ENCODE measurements at places on chromosomes 11 and 22.

- no peak for DNase-seq
These were observed 13.5 kb downstream of the CHKA start for GRCh38 chr11:68107689-68108088.

GRCh38 chr22:42587588-42588175, 27.0 kb downstream of the POLDIP3 start:
- DNase-seq, result no peak

DNA sequence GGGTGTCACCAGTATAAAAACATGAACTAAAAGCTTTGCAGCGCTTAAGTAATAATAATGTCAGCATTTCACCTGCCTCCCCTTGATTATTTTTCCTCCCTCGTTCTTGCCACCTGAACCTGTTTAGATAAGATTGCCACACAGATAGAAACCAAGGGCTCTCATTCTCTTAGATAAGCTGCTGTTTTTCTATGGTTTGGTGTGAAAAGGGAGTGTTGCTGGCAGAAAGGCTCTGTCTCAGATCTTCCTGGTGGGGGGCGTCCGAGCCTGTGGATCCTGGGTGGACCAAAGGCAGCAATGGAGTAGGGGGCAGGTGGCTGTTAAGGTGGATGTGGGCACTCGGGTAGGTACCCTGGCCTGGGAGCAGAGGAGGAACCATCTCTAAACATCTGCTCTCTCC, 147.5 kb downstream of the ST3GAL4 start:
- no peak for DNase-seq

DNA sequence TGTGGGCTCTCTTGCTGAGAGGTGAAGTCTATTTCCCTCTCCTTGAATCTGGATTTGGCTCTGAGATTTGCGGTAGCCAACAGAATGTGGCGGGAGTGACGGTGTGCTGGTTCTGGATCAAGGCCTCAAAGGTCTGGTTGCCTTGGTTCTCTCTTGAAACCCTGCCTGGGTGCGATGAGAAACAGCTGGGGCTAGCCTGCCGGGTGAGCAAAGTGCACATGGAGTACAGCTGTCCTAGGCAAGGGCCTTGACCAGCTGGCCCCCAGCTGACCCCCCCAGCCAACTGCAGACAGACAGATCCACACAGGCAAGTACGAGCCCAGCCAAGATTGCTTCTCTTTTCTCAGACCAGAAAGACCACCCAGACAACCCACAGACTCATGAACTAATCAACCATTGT, 10.8 kb downstream of the SUN2 start:
- no peak for DNase-seq

DNA sequence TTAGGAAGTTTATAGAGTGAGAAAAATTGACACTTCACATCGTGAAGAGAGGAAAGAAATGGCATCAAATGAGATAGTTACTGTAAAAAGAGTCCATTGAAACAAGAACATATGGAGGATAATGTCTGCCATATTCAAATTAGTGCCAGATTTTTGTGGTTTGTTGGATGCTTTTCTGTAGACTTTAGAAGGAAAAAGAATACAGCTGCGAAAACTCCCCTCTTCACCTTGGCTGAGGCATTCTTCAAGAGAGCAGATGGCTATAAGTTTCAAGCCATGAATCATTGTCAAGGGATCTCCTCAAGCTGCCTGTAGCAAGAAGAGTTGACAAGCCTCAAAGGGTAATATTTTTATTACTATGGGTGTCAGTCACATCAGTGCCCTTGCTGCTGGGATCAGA, 507.4 kb upstream of the RAG2 start:
- DNase-seq, result no peak

DNA sequence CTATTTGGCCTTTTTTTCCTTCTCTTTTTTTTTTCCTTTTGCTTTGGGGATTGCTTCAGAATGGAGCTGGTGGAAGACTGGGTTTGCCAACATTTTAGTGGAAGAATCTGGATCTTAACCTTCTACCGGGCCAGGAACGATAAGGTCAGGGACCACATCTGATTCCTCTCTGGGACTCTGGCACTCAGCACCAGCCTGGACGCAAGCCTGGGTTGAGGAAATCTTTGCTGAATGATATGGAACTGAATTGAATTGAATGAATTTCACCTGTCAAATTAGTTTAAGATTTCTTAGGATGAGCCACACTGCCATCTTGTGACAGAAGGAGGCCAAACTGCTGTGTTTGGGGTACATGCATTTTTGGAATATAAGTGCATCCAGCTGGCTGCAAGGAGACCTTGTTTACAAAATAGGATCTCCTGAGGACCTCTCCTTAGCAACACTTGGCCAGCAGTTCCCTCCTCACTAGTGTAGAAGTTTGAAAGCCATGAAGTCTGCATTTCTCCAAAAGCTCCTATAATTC, 30.4 kb downstream of the TPBGL start:
- no peak for DNase-seq

- no peak for DNase-seq
These were observed 143.4 kb upstream of the ANO3 start for GRCh38 chr11:26188554-26188953.

- DNase-seq, result no peak
These were observed 140.8 kb downstream of the SNX19 start for GRCh38 chr11:130775306-130776060.

GRCh38 chr11:3867209-3868091, 12.0 kb downstream of the STIM1 start:
- DNase-seq, result no peak

GRCh38 chr11:15754221-15754620, 602.1 kb downstream of the SOX6 start:
- DNase-seq, result no peak

DNA sequence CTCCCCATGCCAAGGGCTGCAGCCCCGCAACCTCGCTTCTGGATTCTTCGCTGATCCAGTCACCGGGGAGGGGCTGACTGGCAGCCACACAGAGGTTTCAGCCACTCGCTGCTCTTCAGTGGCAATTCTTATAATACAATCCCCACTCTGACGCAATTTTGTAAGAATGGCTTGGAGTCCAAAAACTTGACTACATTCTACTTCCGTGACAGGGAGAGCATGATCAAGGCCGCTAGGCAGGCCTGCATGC, 14.9 kb downstream of the PPM1F start:
- no peak for DNase-seq
